ENCODE measurements at places on chromosomes 1 and 21.

- no peak for DNase-seq
Measured at GRCh38 chr1:213326281-213327016, 275.4 kb downstream of the RPS6KC1 start.

DNA sequence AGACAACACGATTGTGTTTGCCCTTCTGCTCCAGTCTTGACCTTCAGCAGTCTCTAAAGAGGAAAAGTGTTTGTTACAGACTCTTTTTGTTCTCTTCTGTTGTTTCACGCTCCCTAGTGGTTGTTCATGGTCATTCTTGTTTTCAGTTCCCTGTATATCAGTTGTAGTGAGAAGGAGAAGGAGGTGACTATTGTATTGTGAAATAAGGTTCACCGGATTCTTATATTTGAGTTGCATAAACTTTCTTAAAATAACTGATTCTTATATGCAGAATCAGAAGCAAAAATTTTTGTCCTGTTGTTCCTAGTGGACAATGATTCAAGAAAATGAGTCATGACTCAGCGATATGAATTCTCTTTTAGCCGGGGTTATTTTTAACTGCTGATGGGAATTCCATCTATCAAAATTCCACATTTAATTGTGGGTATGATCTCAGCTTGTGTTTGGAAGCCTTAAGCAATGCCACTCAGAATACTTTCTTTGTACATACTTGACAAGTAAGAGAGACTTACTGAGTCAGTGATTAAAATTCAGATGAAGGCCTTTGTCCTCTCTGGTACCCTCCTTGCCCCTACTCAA lies 152.2 kb downstream of the CLEC20A start:
- DNase-seq = no peak

- peak; percentile 73 for DNase-seq
Measured at GRCh38 chr1:23720256-23720995, 22.8 kb upstream of the ELOA start.

DNA sequence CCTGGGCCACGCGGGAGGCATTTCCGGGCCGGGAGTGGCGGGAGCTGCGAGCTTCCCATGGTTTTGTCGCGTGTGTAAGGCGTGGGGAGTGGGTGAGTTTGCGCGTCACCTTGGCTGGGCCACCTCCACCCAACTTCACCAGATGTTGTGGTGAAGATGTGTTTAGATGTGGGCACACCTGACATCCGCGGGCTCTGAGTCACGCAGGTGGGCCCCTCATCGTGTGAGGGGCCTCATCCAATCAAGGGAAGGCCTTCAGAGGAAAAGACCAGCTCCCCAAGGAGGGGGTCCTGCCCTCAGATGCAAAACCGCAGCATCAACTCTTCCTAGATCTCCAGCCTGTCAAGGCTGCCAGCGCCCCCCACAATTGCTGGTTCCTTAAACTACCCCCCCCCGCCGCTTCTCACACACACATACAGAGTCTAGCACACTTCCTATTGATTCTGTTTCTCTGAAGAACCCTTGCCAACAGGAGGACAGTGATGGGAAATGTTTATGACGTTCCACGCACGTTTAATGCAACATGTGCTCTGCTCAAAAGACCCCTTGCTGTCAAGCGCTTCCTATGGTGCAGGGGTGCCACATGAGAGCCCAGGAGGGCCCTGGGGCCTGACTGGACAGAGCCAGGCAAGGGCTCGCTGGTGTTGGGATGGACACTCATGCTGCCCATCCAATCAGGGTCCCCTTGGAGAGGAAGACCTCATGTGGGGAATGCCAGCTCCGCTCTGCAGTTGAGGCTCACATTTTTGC lies 11.9 kb downstream of the ACTRT2 start:
- DNase-seq = no peak

DNA sequence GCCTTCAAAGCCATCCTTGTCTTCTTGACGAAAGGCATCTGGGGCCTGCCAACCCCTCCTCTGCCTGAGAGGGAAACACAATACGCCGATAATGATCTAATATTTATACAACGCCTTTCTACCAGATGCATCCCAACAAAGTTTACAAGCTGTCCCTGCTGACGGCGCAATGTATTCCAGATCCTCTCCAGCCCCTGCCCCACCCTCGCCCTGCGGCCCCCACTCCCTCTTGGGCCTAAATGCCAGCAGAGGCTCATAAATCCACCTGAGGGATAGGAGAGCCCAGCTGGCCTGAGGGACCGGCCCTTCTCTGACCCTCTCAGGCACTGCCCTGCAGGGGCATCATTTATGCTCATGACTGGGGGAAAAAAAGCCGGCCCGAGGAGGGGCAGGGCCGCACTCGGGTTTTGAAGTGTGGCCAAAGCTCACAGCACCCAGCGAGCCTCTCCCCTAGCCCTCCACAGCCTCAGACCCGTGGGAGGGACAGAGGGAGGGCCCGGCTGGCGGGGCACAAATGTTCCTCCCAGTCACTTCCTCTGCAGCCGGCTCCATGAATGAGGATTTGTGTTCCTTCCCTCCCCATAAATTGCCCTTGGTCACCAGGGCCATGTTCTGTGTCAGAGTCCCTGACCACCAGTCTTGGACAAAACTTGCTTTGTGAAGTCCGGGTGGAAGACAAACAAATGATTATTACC lies 140.3 kb downstream of the FOXD2 start:
- no peak for DNase-seq

DNA sequence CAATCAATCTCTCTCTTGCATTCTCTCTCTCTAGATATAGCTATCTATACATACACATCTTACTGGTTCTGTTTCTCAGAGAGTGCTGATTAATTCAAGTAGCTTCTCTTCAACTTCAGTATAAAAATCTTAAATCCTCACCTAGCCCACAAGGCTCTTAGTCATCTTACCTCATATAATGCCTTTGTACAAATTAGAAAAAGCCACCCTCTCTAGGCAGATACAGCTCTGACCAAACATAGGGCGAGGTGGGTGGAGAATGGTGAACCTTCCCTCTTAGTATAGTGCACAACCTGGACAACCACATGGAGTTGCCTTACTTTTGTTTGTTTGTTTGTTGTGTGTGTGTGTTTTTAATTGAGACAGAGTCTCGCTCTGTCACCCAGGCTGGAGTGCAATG lies 5.1 kb upstream of the INAVA start:
- peak; percentile 76 for DNase-seq

- peak; percentile 39 for DNase-seq
Measured at GRCh38 chr1:159798893-159799292, 3.3 kb upstream of the FCRL6 start.

GRCh38 chr1:173447224-173447623 lies 29.9 kb upstream of the PRDX6 start:
- DNase-seq = no peak

- no peak for DNase-seq
Measured at GRCh38 chr21:35284199-35284598, 235.1 kb upstream of the RUNX1 start.

DNA sequence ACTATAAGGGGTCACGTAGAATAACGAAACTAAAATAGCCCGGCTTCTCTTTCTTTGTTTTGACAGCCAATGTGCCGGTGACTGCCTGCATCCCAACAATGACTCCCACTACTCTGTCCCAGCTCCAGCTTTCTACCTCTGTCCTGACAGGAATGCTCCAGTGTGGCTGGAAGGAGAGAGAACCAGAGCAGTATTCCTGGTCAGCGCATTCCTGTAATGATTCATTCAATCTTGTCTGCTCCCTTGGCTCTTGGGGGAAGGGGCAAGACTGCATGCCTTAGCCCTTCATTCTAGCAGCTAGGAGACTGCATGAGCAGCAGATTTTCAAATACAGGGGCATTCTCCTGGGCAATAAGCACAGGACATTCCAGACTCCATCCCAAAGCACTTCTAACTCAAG lies 132.1 kb upstream of the PRMT6 start:
- no peak for DNase-seq

- no peak for DNase-seq
Measured at GRCh38 chr1:94039871-94040569, 80.9 kb downstream of the ABCA4 start.

DNA sequence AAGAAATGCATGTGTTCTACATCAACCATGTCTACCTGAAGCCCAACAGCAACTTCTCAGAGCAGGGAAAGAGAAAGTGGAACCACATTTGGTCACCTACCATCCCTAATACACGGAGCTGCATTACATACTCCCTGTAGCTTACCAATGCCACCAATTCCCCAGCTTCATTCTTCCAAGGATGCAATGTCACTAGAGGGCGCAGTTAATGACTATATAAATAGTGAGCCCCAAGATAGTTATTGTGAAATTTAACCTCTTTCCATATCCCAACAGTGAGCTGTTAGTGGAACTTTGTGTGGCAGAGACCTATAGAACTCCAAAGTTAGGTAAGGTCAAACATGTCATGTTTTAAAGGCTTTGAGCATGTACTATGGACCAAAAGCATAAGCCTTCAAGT lies 618.3 kb downstream of the SMYD3 start:
- DNase-seq = peak; percentile 1

- no peak for DNase-seq
Measured at GRCh38 chr1:179889589-179889988, 7.5 kb downstream of the TOR1AIP1 start.

DNA sequence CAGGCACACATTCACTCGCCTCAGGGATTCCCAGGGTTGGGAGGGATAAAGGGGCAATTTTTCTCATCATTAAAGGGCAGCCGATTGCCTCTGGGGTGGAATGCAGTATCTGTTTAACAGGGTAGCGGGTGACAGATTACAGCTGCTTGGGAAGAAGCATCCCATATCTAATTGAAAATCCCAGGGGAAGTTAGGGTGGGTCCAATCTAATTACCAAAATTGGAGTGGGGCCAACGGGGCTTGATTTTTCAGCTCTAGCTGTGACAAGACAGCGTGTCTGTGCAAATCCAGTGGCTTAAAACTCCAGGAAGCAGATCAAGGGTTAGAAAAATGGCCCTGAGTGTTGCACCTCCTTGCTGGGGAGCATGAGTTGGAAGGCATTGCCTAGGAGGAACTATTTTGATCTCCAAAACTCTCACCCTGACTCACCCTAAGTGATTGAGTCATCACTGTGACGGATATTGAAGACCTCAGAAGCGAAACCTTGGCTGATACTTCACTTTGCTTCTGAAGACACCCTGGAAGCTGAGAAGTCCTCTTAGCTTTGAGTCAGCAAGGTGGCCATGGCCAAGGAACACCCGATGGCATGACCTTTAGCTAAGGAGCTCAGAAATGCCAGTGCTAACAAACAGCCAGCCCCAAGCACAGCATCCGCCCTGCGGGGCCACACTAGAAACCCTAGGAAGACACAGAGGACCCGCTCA lies 46.0 kb downstream of the GRHL3 start:
- DNase-seq = peak; percentile 87

DNA sequence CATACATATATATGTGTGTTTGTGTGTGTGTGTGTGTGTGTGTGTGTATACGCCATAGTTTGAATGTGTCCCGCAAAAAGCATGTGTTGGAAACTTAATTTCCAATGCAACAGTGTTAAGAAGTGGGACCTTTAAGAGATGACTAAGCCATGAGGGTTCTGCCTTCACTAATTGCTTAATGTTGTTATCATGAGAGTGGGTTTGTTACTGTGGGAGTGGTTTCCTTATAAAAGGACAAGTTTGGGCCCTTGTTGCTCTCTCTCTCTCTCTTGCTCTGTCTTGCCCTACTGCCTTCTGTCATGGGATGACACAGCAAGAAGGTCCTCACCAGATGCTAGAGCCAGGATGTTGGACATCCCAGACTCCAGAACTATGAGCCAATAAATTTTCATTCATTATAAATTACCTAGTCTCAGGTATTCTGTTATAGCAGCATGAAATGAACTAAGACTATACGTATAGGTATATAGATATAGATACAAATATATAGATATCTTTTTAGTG lies 103.8 kb upstream of the ZC3H11B start:
- no peak for DNase-seq

GRCh38 chr1:21293537-21294265 lies 3.4 kb upstream of the ECE1 start:
- DNase-seq = peak; percentile 82

DNA sequence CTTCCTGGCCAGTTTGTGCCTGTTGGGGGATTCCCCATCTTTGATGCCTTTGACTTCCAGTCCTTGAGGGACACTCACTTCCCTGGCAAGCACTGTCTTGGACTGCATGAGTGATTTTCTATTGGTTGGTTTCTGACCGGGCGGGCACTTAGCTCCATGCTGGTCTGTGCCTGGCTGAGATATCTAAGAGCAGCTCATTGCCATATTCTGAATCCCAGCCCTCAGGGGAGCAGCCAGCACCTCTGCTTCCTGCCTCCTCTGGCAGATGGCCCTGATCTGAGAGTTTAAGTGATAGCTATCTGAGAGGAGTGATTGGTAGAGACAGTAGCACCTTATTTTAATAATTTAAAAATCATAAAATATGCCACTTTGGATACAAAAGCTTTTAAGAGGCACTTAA lies 52.5 kb downstream of the DISC1 start:
- no peak for DNase-seq

Data from activated CD4-positive, alpha-beta T cell treated with anti-CD3 and anti-CD28 coated beads, Interleukin-2, amount 50 U/mL, for 16 hours (primary cell).